ENCODE measurements at places on chromosomes 2 and 18.

GRCh38 chr18:50297621-50298442 lies 10.3 kb upstream of the CXXC1 start:
- DNase-seq: peak; percentile 72

GRCh38 chr2:127092306-127092705 lies 14.6 kb downstream of the BIN1 start:
- no peak for DNase-seq

GRCh38 chr2:201470821-201471731 lies 19.5 kb downstream of the STRADB start:
- DNase-seq: no peak

GRCh38 chr2:172905937-172906811 lies 169.5 kb upstream of the MAP3K20 start:
- DNase-seq: no peak

DNA sequence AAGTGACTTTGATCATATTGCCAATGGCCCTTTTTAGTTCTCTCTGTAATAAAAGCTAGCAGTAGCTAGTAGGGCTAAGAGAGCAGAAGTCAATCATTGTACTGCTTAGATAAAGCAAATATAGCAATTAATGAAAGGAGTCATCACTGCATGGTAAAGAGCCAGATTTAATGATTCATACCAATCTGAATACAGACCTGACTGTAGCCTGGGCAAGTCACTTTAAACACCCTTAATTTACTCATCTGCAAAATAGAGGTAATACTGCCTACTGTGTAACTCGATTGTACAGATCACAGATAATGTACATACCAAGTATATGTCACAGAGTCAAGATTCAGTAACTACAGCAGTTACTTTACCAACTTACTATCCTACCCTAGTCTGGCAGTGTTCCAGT lies 63.6 kb downstream of the ASXL2 start:
- no peak for DNase-seq

DNA sequence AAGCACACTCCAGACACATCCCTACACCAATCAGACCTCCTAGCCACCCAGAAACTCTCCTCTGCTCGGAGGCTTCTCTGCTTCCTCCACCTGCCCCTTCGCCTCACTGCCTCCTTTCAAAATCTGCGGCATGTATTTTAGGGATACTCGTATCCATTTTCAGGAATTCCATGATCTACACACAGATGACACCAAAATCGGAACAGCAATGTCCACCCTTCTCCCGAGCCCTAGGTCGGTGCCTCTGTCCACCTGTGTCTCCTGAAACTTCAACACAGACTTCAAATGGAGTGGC lies 1.4 kb upstream of the SH3BP4 start:
- DNase-seq: no peak

- DNase-seq: no peak
Observed at GRCh38 chr18:22040533-22040932, 128.9 kb upstream of the GATA6 start.
